ENCODE measurements at places on chromosomes 16 and 17.

DNA sequence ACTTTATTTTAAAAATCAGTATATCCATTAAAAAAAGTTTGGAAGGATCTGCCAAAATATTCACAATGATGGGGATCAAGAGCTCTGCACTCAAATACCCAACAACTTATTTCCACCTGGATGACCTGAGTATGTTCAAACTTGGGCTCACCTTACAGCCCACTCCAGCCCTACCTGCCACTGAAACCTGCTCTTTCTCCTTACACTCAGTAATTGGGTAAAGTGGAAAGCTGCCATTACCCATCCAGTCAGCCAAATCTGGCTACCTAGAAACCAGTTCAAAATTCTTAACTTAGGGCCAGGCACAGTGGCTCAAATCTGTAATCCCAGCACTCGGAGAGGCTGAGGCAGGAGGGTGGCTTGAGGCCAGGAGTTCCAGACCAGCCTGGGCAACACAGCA lies 9.6 kb downstream of the VPS53 start:
- H3K27me3 ChIP-seq, result no peaks in the 10 kb centered on the region
- H3K27ac ChIP-seq, result no peak overlapping the region
- H3K4me3 ChIP-seq, result no peak overlapping the region
- H3K4me1 ChIP-seq, result peaks cover 3% of the 10 kb centered on the region

DNA sequence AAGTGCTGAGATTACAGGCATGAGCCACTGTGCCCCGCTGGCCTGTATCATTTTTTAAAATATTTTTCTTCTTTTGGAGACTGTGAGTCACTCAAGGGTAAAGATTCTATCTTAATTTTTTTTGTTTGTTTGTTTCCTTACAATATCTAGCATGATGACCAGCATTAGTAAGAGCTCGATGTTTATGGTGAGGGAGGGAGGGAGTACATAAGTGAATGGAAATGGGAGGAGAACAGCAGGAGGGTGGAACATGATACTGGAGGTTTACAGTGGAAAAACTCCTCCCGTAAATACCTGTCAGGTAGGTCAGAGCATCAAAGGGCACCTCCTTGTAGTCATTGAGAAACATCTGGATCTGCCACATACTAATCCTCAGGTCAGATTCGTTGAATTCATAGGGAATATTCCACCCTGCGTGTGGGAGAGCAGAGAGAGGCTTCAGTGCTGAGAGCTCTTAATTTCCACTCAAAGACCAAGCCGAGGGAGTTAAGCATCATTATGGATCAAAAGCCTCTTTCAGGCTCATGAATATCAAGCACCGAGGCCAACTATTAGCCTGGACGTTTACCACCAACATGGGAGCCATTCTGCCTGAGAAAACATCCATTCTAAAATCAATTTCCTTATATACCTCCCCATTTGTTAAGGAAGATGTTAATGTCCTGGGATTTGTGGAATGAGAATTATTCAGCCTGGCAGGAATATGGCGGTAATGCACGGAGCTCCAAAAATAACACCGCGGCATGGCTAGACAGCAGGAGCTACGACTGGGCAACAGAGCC lies 51.8 kb downstream of the LYRM1 start:
- H3K4me1 ChIP-seq, result no peaks in the 10 kb centered on the region
- no peak overlapping the region for H3K27ac ChIP-seq
- no peak for DNase-seq
- no peaks in the 10 kb centered on the region for H3K27me3 ChIP-seq

DNA sequence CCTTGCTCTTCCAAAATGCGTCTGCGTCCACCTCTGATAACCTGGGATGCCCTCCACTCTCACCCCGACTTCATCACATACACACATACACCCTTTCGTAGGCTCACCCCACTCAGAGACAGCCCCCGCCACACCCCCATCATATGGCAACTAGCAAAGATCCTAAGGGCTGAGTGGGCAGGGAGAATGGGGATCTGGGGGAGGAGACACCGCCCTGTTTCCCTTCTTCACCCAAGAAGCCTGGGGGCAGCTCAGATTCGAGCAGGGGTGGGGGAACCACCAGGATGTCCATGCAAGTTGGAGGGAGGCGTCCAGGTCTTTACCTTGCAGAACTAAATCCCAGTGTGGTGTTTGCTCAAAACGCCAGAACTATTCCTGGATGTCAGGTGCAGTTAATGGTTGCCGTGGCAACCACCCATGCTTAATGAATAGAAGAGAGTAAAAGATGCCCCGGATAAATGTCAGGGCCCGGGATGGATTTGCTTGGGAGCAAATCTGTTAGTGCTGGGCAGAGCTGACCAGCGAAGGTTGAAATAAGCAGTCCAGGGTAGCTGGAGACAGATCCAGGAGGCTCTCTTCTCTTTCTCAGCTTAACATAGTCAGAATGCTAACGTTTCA lies 72.8 kb downstream of the CACNG3 start:
- H3K27me3 ChIP-seq, result no peaks in the 10 kb centered on the region
- H3K4me3 ChIP-seq, result no peak overlapping the region
- no peak overlapping the region for H3K27ac ChIP-seq
- H3K36me3 ChIP-seq, result no peaks in the 10 kb centered on the region

GRCh38 chr17:63589646-63590045 lies 11.0 kb upstream of the TACO1 start:
- no peaks in the 10 kb centered on the region for H3K4me1 ChIP-seq
- no peaks in the 10 kb centered on the region for H3K27me3 ChIP-seq
- H3K4me3 ChIP-seq, result no peak overlapping the region
- peaks cover 22% of the 10 kb centered on the region for H3K36me3 ChIP-seq

- no peaks in the 10 kb centered on the region for H3K4me1 ChIP-seq
- no peak overlapping the region for H3K27ac ChIP-seq
- no peaks in the 10 kb centered on the region for H3K36me3 ChIP-seq
- H3K4me3 ChIP-seq, result no peak overlapping the region
- no peaks in the 10 kb centered on the region for H3K27me3 ChIP-seq
Measured at GRCh38 chr17:59254742-59255141, 34.4 kb downstream of the GDPD1 start.

- no peak overlapping the region for H3K4me3 ChIP-seq
- no peak for DNase-seq
- no peaks in the 10 kb centered on the region for H3K27me3 ChIP-seq
- H3K4me1 ChIP-seq, result no peaks in the 10 kb centered on the region
Measured at GRCh38 chr16:3144321-3144983, 9.6 kb downstream of the ZNF213 start.

- H3K36me3 ChIP-seq, result no peaks in the 10 kb centered on the region
- H3K4me1 ChIP-seq, result no peaks in the 10 kb centered on the region
- H3K27me3 ChIP-seq, result peaks cover 13% of the 10 kb centered on the region
- H3K4me3 ChIP-seq, result no peak overlapping the region
- DNase-seq, result no peak
Measured at GRCh38 chr16:1283296-1283695, 26.1 kb upstream of the UBE2I start.

- no peaks in the 10 kb centered on the region for H3K4me1 ChIP-seq
- no peak for DNase-seq
- no peaks in the 10 kb centered on the region for H3K27me3 ChIP-seq
- H3K4me3 ChIP-seq, result no peak overlapping the region
- no peaks in the 10 kb centered on the region for H3K36me3 ChIP-seq
Measured at GRCh38 chr16:58792188-58792587, 58.1 kb upstream of the GOT2 start.
